ENCODE measurements at places on chromosomes 4 and X.
A peak's percentile ranks its signal among the peaks of the same experiment; 100 is the strongest.

- H3K4me1 ChIP-seq: no peaks in the 10 kb centered on the region
- no peaks in the 10 kb centered on the region for H3K27me3 ChIP-seq
- no peak overlapping the region for H3K4me3 ChIP-seq
- no peaks in the 10 kb centered on the region for H3K36me3 ChIP-seq
Observed at GRCh38 chr4:185903205-185903604, 91.2 kb upstream of the SORBS2 start.

- no peak overlapping the region for H3K27ac ChIP-seq
- no peak overlapping the region for H3K4me3 ChIP-seq
Observed at GRCh38 chrX:126137899-126138298, 28.2 kb downstream of the DCAF12L2 start.

- H3K4me1 ChIP-seq: no peaks in the 10 kb centered on the region
- no peaks in the 10 kb centered on the region for H3K27me3 ChIP-seq
- no peak for DNase-seq
- H3K27ac ChIP-seq: no peak overlapping the region
- H3K36me3 ChIP-seq: no peaks in the 10 kb centered on the region
Observed at GRCh38 chr4:5213087-5213595, 161.9 kb downstream of the STK32B start.

DNA sequence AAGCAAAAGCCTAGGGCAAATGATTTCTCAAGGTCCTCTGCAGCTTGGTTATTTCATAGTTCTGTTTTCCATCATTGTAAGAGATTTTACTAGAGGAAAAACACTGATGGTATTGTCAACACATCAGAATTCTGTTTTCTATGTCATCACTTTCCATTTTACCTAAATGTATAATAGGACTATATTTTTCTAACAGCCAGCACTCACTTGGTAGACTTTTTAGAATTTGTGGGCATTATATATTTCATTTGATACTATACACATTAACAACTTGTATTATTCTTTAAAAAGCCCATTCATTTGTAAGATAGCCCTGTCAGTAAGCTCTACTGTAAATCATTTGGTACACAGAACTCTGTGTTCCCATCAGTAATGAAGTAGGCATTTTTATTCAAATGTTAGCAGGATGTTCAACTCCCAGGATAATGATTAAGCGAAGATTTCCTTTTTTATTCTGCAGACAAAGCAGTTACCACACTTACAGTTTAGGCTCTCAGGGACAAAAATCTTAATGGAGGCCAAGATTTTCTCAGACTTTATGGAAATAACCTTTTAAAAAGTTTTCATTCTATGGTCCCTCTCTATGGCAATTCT lies 143.6 kb upstream of the TEX13C start:
- no peaks in the 10 kb centered on the region for H3K27me3 ChIP-seq
- no peaks in the 10 kb centered on the region for H3K4me1 ChIP-seq
- no peak overlapping the region for H3K27ac ChIP-seq
- no peak overlapping the region for H3K4me3 ChIP-seq

GRCh38 chr4:170122252-170122651 lies 32.5 kb upstream of the AADAT start:
- H3K27ac ChIP-seq: no peak overlapping the region
- H3K4me3 ChIP-seq: no peak overlapping the region
- no peak for DNase-seq
- H3K27me3 ChIP-seq: no peaks in the 10 kb centered on the region

GRCh38 chrX:36241397-36241796 lies 321.9 kb downstream of the CFAP47 start:
- H3K36me3 ChIP-seq: no peaks in the 10 kb centered on the region
- H3K4me1 ChIP-seq: peaks cover 4% of the 10 kb centered on the region

GRCh38 chr4:183985786-183986185 lies 80.7 kb downstream of the STOX2 start:
- no peaks in the 10 kb centered on the region for H3K36me3 ChIP-seq
- H3K4me1 ChIP-seq: no peaks in the 10 kb centered on the region
- DNase-seq: no peak
- no peak overlapping the region for H3K27ac ChIP-seq
- H3K4me3 ChIP-seq: no peak overlapping the region

DNA sequence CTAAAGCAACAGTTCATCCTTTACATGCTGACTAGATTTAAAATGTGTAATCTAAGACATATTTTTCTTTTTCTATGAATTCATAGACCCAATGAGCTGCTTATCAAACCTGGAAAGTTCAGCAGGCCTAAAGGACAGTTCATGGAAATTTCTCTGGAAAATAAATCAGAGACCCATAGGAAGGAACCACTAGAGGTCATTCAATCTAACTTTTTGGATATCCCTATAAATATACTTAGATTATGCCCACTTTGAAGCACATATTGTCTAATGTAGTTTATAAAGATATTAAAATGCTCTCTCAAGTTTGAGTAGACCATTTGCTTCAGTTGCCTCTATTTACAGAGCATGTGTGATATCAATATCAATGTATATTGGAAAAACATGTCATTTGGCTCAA lies 473.0 kb downstream of the FAT4 start:
- no peak overlapping the region for H3K4me3 ChIP-seq
- H3K4me1 ChIP-seq: no peaks in the 10 kb centered on the region
- no peak for DNase-seq
- no peaks in the 10 kb centered on the region for H3K36me3 ChIP-seq
- H3K27me3 ChIP-seq: no peaks in the 10 kb centered on the region
- H3K27ac ChIP-seq: no peak overlapping the region

- H3K4me1 ChIP-seq: peaks cover 79% of the 10 kb centered on the region
- H3K27me3 ChIP-seq: no peaks in the 10 kb centered on the region
- H3K27ac ChIP-seq: peak overlapping the region; percentile 99
- peaks cover 8% of the 10 kb centered on the region for H3K36me3 ChIP-seq
Observed at GRCh38 chr4:184387351-184387750, 87.0 kb downstream of the IRF2 start.

GRCh38 chr4:78056265-78057129 lies 626 bp upstream of the FRAS1 start:
- H3K4me3 ChIP-seq: no peak overlapping the region
- H3K27me3 ChIP-seq: no peaks in the 10 kb centered on the region
- no peak for DNase-seq
- H3K4me1 ChIP-seq: no peaks in the 10 kb centered on the region
- no peak overlapping the region for H3K27ac ChIP-seq

GRCh38 chr4:56434599-56435139 lies 746 bp downstream of the PPAT start:
- H3K4me1 ChIP-seq: peaks cover 49% of the 10 kb centered on the region
- peak overlapping the region; percentile 72 for H3K27ac ChIP-seq
- no peaks in the 10 kb centered on the region for H3K27me3 ChIP-seq

GRCh38 chr4:93827272-93827947 lies 1.1 kb upstream of the ATOH1 start:
- no peaks in the 10 kb centered on the region for H3K36me3 ChIP-seq
- no peak overlapping the region for H3K4me3 ChIP-seq
- H3K27ac ChIP-seq: no peak overlapping the region
- H3K4me1 ChIP-seq: no peaks in the 10 kb centered on the region
- H3K27me3 ChIP-seq: no peaks in the 10 kb centered on the region
- DNase-seq: no peak

- DNase-seq: no peak
- H3K27me3 ChIP-seq: no peaks in the 10 kb centered on the region
- 0 out of 2 replicates have a peak overlapping the region, but pooled peaks have one; percentile 43 for H3K27ac ChIP-seq
- peak overlapping the region; percentile 66 for H3K4me3 ChIP-seq
- H3K4me1 ChIP-seq: peaks cover 20% of the 10 kb centered on the region
- H3K36me3 ChIP-seq: no peaks in the 10 kb centered on the region
Observed at GRCh38 chrX:70432936-70433847, 10.1 kb downstream of the GDPD2 start.

DNA sequence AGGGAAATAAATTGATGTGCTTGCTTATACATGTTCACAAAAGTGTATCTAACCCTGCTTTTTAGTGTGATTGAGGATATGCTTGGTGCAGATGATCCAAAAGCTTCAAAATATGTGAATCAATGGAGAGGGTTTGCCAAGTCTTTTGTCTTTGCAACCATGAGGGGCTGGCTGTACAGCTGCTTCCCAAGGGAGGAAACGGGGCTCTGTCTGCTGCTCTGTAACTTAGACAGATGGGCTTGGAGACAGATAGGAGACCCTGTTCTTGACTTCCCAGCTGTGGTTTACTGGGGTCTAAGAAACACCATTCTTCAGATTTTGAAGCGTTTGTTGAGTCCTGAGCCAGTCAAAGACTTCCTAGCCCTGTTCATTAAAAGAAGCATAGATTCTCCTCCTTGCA lies 152.3 kb downstream of the DCLK2 start:
- no peak for DNase-seq
- H3K4me3 ChIP-seq: no peak overlapping the region
- H3K27me3 ChIP-seq: 0 out of 2 replicates have a peak, but pooled peaks cover 2% of the 10 kb centered on the region
- H3K27ac ChIP-seq: no peak overlapping the region
- H3K4me1 ChIP-seq: no peaks in the 10 kb centered on the region

DNA sequence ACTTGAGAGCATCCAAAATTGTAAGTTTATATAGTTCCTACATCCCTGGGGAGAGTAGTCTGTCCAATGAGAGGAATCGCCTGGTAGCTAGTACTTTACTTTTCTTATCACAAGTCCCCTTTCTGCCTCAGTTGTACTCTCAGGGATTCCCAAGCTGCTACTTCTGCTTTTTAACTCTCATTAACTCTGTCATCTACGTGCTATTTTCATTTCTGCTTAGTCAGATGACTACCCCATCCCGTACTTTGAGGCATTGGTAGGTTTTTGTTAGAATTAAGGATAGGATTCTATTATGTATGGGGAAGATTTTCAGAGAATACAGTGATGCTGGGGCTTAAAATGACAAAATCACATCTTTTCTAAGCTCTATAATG lies 24.7 kb downstream of the RBPJ start:
- H3K4me1 ChIP-seq: no peaks in the 10 kb centered on the region
- H3K4me3 ChIP-seq: no peak overlapping the region
- DNase-seq: no peak
- no peaks in the 10 kb centered on the region for H3K27me3 ChIP-seq
- H3K27ac ChIP-seq: no peak overlapping the region

- H3K27ac ChIP-seq: no peak overlapping the region
- no peaks in the 10 kb centered on the region for H3K4me1 ChIP-seq
- no peaks in the 10 kb centered on the region for H3K36me3 ChIP-seq
- no peak for DNase-seq
- H3K4me3 ChIP-seq: no peak overlapping the region
Observed at GRCh38 chrX:94455782-94456181, 781.8 kb downstream of the FAM133A start.

DNA sequence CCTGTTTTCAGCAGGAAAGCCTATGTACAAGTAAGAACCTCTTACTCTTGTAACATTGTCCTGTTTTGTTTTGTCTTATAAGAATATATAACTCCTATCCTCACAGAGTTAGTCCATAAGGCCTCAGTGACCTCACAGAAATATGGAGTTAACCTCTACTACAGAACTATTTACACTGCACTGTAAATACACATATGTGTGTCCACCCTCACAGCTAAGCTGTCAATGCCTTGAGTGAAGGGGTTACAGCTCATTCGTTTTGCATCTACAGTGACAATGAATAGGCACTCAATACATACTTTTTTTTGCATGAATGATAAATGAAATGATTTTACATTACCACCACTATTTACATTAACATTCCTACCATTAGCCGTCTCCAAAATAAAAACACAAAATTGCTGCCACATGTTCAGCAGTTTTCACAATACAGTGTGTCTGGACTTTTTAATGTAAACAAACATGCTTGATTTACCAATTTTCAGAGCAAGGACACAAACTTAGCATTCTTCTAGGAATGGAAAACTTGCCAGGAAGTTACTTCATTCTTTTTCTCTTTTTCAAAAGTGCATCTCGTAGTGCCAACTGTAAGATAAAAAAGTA lies 9.5 kb upstream of the NAAA start:
- H3K4me1 ChIP-seq: no peaks in the 10 kb centered on the region
- H3K36me3 ChIP-seq: peaks cover 14% of the 10 kb centered on the region
- no peaks in the 10 kb centered on the region for H3K27me3 ChIP-seq
- H3K4me3 ChIP-seq: no peak overlapping the region
- no peak overlapping the region for H3K27ac ChIP-seq
- DNase-seq: no peak

DNA sequence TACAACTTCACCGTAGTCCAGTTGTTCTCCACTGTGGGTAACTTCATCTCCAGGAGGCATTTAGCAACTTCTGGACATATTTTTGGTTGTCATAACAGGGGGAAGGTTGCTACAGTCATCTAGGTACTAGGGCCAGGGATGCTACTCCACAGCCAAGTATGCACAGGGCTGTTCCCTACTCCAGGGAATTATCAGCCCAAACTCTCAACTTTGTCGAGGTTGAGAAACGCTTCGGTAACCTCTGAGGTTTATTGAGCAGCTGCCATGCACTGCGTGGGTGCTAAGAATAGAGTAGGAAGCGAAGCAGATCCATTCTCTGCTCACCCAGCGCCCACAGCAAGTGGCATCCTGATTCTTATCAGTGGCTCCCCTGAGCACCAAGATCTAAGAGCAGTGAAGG lies 8.2 kb downstream of the FGFBP1 start:
- no peaks in the 10 kb centered on the region for H3K36me3 ChIP-seq
- peaks cover 16% of the 10 kb centered on the region for H3K4me1 ChIP-seq
- DNase-seq: no peak
- no peak overlapping the region for H3K4me3 ChIP-seq

DNA sequence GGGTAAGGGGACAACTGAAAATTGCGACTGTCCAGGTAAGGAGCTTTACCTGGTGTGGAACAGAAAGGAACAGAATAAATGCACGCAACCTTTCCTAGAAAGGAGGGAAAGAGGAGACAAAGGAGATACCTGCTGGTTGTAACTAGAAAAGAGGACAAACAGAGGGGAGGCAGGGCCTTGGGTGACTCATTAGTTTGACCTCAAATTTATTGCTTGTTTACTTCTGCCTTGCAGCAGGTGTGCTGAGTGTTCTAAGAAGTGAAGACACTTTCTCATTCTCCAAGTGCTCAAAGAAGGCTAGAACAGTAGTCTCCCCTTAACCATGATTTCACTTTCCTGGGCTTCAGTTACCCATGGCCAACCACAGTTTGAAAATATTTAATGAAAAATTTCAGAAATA lies 123.1 kb upstream of the BOD1L1 start:
- H3K27me3 ChIP-seq: no peaks in the 10 kb centered on the region
- H3K36me3 ChIP-seq: no peaks in the 10 kb centered on the region

DNA sequence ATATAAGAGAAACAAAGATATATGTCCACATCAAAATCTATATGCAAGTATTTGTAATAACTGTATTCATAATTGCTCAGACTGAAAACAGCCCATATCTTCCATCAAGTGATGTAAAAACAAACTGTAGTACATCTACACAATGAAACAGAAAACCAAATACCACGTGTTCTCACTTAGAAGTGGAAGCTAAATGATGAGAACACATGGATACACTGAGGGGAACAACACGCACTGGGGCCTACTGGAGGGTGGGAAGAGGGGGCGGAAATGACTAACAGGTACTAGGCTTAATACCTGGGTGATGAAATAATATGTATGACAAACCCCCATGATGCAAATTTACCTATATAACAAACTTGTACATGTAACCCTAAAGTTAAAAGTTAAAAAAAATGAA lies 42.7 kb downstream of the UBA6 start:
- no peak for DNase-seq
- peaks cover 7% of the 10 kb centered on the region for H3K4me1 ChIP-seq
- no peak overlapping the region for H3K27ac ChIP-seq
- H3K36me3 ChIP-seq: peaks cover 65% of the 10 kb centered on the region
- H3K27me3 ChIP-seq: no peaks in the 10 kb centered on the region
- no peak overlapping the region for H3K4me3 ChIP-seq

- H3K27ac ChIP-seq: no peak overlapping the region
- DNase-seq: no peak
- no peaks in the 10 kb centered on the region for H3K36me3 ChIP-seq
- no peaks in the 10 kb centered on the region for H3K4me1 ChIP-seq
Observed at GRCh38 chr4:16337936-16338335, 111.7 kb upstream of the TAPT1 start.

GRCh38 chr4:64807821-64808220 lies 398.6 kb upstream of the TECRL start:
- no peaks in the 10 kb centered on the region for H3K27me3 ChIP-seq
- no peak for DNase-seq
- no peaks in the 10 kb centered on the region for H3K36me3 ChIP-seq

Measured in Karpas-422 (cell line).